ENCODE measurements at places on chromosomes 11 and 22.

DNA sequence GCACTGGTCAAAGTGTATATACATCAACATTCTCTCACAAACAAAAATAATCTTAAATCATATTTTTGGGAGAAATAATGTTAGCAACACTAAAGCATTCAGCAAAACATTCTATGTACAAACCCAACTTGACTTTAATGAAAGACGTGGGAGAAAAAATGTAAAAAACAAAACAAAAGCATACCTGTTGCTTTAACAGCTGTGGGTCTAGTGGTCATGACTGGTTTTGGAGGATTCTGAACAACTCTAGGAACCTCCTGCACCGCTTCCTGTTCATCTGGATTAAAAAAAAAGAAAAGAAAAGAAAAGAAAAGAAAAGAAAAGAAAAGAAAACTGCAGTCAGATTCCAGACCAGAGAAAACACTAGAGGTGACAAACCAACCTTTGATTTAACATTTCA is 2.1 kb downstream of the FNBP4 start:
- DNase-seq = no peak

- DNase-seq = no peak
Measured at GRCh38 chr22:20776624-20777405, 2.9 kb downstream of the SERPIND1 start.

DNA sequence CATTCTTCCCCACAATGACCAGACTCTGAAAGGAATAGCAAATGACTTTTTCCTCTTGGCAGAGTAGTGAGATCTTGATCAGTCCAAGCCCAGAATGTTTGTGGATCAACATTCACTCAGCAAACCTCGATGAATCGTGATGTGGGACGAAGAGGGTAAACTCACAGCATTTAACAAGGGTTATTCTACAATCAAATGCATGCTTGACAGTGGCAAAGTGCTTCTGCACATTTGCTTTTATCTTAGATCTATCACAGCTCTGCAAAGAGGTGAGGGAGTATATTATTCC is 31.8 kb downstream of the TMPRSS5 start:
- DNase-seq = no peak

- DNase-seq = no peak
Measured at GRCh38 chr11:111379602-111380136, 594 bp upstream of the POU2AF1 start.

GRCh38 chr22:18031695-18032454 is 7.5 kb upstream of the MICAL3 start:
- no peak for DNase-seq

DNA sequence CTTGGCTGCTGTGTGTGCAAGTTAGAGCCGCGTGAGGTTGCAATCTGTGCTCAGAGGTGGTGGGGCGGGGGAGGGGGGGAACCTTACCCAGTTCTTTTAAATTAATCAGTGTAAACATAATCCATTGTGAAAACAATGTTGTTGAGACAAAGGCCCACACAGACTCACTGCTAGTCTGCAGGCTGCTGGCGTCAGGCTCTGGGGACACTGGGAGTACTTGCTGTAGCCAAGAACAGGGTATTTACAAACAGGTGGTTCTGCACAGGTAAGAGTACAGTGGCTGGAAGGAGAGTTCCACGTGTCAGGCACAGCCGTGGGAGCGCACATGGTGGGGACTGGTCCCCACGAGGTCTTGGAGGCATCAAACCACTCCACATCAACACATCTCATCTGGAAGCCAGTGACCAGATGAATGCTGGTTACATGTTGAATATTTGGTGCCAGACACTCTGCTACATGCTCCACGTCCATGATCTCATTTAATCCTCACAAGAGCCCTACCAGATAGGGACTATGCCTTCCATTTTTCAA is 27.4 kb downstream of the SCUBE1 start:
- no peak for DNase-seq

DNA sequence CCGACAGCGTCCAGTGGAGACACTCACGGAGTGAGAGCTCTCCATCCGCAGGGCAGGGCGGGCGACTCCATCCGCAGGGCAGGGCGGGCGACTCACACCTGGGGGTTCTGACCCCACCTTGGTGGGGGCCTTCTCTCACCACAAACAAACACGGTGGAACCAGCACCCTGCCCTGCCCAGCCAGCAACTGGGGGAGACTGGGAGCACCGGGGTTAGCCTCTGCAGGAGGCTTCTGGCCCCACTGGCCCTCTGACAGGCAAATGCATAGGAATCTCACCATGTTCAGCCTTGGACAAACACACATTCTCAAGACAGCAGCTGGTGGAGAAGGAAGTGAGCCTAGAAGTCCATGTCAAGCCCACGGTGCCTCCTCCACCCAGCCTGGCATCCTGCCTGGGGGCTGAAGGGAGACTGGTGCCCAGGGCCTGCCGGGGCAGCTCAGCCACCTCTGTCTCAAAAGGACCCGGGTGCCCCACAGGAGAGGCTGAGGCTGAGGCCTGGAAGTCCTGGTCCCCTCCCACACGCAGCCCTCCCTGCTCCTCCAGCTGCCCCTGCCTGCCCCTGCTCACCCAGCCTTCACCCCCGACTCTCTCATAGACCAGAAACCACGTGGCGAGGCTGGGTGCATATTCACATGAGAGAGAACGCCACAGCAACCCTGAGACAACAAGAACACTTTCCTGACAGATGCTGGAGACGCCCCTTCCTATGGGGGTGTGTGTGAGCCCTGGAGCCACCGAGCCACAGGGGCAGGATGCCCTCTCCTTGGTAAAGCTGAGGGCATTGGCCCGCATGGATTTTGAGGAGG is 98.4 kb upstream of the B3GAT1 start:
- DNase-seq = no peak

All from stimulated activated CD8-positive, alpha-beta memory T cell treated with anti-CD3 and anti-CD28 coated beads, Interleukin-15, amount 100 ng/mL, for 1 hour (primary cell).